ENCODE measurements at places on chromosomes 12 and 14. TPM values are rescaled to one million over a fixed set of nuclear protein-coding genes. Genes with fewer than 3 reads are reported as not detected.
A peak's percentile ranks its signal among the peaks of the same experiment; 100 is the strongest.

- DNase-seq, result no peak
These were observed 4.4 kb downstream of the IPO8 start for GRCh38 chr12:30691122-30691879.

CLEC4C gene
- total RNA-seq, result not detected

SUSD6 gene
- total RNA-seq, result 40.0 TPM

B4GALNT1 gene
- 0.99 TPM for total RNA-seq

DNA sequence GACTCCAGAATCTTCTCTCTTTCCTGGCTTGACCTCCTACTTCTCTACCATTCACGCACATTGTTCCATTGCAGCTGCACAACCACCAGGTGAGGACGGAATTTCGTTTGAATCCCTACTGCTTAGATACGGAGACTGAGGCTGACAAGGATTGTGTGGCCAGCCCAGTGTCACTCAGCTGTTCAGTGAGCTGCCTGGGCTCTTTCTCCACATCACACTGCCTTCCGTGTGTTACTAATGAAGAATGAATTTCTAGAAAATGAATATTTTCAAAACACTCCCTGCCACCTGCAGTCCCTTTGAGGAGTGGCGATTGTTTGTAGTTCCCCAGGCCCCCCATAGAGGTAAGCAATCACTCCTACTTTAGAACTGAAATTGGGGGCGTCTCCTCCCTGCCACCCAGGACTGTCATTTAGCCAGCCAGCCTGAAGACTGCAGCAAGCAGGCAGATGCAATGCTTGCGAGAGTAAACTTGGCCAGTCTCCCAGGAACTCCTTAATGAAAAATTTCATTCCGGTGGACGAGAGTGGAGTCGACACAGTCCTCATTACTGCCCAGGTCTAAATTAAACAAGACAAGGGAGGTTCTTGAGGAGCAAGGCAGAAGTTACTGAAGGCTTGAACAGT lies 239.7 kb downstream of the SLC41A2 start:
- DNase-seq, result no peak

- DNase-seq, result no peak
These were observed 97.3 kb downstream of the ESR2 start for GRCh38 chr14:64196814-64197411.

ATP2A2 gene
- total RNA-seq, result 130 TPM

DNA sequence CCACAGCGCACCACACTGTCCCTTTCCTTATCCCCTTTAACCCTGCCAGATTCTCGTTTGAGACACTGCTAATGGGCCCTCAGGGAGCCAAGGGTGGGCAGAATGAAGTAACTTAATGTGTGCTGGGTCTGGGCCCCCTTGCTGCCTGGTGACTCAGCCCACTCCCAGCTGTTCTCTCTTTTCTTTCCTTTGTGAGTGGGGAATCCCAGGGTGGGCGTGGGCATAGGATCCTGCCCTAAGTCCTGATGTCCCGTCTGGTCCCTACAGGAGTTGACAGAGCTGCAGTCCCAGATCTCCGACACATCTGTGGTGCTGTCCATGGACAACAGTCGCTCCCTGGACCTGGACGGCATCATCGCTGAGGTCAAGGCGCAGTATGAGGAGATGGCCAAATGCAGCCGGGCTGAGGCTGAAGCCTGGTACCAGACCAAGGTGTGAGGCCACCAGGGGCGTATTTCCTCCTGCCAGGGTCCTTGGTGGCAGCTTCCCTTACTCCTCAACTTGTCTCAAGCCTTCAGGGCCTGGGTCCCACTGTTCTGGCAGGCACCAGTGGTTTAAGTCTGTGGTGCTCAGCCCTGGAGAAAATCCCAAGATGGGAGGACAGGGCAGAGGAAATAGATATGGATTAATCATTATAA lies 8.3 kb downstream of the KRT7 start:
- DNase-seq, result no peak

GRCh38 chr12:20798554-20798953 lies 12.0 kb upstream of the SLCO1B3 start:
- DNase-seq, result no peak

GRCh38 chr12:108594-108993 lies 42.0 kb downstream of the IQSEC3 start:
- DNase-seq, result no peak

DNA sequence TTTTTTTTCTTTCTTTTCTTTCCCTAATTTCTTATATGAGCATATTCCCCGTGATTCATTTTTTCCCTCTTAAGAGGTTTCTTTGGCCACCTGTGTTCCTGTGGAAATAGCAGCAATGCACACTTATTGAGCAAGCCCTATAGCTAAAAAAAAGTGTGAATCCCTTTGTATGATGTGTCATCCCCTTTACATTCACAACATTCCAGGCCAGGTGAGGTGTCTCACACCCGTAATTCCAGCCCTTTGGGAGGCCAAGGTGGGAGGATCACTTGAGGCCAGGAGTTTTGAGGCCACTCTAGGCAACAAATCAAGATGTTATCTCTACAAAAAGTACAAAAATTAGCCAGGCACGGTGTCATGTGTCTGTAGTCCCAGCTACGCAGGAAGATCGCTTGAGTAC lies 700.4 kb upstream of the TBX3 start:
- no peak for DNase-seq

DNA sequence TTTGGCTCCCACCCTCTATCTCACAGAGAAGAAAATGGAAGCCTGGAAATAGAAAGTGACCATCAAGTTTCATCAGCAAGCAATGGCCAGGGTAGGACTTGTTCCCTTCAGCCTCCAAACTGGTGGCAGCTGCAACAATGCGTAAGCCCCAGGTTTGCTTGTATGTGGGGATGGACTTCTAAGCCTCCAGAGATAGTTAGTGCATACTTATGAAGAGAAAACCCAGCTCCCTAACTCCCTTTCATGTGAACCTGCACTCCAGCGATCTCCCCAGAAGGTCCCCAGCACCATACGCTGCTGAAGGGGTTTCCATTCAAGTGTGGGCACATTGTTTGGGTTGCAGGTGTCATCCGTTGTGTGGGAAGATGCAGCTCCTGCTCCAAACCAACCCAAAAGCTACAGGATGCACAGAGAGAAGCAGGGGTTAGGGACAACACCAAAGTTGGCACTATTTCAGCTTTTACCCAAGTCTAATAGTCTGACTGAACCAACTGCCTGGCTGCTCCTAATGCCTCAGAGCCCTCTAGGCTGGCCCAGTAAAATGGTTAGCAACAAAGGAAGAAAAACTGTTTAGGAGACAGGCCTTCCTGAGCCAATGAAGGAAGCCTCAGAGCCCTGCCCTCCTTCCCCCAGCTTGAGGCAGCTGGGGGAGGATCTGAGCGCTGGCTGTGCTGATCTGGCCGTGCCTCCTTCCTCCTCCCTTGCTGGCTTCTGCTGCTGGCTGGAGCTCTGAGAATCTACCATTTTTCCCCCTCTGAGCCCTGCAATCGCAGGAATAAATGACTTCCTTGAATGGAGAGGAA lies 12.3 kb downstream of the ZFP36L1 start:
- peak; percentile 73 for DNase-seq

- DNase-seq, result no peak
These were observed 215.2 kb upstream of the SSTR1 start for GRCh38 chr14:37992499-37992898.

DNA sequence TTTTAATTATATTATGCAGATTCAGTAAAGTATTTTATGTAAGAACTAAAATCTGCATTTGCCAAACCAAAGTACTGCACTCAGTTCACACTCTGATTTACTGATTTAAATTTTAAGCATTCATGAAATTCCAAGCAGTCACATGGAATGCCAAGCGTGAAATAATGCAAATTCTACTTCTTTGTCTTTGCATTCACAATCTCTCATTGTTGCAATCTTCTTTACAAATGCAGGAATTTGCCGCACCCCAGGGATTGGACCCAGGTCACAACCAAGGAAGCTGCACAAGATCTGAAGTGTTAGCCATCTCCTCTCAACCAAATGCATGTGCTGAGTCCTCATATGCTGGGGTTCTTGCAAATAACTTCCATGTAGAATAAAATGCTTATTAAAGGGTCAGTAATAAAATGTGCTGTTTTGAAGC lies 71.9 kb downstream of the TUNAR start:
- no peak for DNase-seq

DNA sequence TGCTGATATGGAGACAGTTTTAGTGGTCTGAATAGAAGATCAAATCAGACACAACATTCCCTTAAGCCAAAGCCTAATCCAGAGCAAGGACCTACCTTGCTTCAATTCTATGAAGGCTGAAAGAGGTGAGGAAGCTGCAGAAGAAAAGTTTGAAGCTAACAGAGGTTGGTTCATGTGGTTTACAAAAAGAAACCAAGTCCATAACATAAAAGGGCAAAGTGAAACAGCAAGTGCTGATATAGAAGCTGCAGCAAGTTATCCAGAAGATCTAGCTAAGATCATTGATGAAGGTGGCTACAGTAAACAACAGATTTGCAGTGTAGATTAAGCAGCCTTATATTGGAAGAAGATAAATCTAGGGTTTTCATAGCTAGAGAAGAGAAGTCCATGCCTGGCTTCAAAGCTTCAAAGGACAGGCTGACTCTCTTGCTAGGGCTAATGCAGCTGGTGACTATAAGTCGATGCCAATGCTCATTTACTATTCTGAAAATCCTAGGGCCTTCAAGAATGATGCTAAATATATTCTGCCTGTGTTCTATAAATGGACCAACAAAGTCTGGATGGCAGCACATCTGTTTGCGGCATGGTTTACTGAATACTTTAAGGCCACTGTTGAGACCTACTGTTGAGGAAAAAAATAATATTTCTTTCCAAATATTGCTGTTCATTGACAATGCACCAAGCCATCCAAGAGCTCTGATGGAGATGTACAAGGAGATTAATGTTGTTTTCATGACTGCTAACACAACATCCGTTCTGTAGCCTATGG lies 361.0 kb downstream of the DPF3 start:
- DNase-seq, result no peak

TNS2 gene
- 1.4 TPM for total RNA-seq

GRCh38 chr12:10268037-10268436 lies 39.6 kb upstream of the KLRD1 start:
- DNase-seq, result no peak

DNA sequence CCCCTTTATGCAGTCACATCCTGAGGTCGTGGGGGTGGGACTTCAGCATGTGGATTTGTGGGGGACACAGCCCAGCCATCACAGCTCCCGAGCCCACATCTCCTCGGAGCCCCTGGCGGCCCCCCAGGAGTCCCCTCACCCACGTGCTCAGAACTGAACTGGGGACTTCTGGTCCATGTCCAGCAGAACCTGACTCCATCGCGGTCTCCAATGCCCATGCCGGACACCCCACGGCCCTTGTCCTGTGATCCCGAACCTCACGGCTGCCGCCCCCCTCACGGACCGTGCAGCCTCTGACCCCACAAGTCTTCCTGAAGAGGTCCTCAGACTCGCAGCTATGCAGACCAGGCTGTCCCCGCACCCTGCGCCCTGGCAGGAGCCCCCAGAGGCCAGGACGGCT lies 13.5 kb upstream of the FBRSL1 start:
- no peak for DNase-seq

- DNase-seq, result no peak
These were observed 23.2 kb downstream of the GPR137C start for GRCh38 chr14:52575858-52576257.

DNA sequence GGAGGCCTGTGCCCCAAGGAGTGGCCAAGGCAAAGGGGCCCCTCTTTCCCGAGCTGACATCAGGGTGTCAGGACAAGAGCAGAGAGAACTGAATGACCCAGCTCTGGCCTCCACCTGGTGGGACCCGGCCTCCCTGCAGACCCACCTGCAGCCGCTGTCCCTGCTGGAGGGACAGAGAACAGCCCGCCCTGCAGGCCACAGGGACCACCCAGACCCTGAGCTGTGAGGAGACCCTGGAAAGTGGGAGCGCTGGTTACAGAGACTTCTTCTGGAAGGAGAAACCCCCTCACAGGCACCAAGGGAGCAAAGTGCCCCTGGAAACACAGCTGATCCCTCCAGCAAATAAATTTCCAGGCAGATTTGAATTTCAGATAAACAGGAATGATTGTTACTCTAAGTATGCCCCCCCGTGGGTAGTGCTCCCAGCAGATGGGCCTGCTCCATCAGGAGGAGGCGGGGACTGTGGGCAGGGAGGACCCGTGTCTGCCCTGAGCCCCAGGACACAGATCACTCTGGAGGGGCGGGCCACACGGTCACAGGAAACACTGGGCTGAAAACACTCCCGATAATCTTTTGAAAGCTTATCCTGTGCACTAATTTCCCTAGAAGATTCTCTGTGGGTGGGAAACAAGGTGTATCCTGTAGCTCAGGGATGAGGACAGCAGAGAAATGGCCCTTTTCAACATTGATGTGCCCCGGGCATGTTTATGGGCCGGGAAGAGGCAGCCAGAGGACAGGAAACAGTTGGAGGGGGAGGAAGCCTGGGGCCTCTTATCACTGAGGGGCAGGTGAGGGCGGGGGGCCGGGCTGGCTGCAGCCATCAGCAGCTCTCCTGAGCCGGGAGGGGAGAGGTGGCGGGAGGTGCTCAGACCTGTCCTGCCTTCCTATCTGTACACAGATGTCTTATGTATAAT lies 276.0 kb downstream of the ADGRD1 start:
- no peak for DNase-seq

SYT10 gene
- total RNA-seq, result not detected

GRCh38 chr12:34151019-34151418 lies 128.7 kb downstream of the ALG10 start:
- no peak for DNase-seq

DNA sequence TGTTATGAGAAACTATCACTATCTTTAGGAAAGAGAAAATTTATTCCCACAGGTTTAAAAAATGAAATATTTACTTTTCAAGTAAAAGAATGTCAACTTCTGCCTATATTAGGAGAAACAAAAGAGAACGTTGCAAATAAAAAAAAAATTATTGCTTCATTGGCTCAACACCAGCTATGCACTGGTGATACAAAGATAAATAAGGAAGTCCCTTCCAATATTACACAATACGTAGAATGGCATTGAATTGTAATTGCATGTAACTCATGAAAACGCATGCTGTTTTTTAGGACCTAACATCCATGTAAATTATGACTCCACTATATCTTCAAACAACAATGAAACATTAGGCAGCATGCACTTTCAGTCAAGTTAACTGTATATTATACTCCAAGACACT lies 56.4 kb upstream of the RERGL start:
- no peak for DNase-seq

DNA sequence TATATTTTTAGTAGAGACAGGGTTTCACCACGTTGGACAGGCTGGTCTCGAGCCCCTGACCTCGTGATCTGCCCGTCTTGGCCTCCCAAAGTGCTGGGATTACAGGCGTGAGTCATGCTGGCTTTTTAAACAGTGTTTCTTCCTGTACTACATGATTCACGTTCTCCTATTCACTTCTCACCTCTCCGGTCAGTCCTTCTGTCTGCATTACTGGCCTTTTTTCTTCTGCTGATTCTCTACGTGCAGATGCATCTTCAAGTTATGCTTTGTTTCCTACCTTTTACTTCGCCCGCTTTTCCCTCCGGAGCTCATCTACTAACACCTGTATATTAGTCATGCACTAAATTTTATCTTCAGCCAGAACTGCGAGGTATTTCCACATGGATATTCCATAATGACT lies 296.2 kb upstream of the FLRT2 start:
- no peak for DNase-seq

- no peak for DNase-seq
These were observed 75.4 kb downstream of the CCDC92 start for GRCh38 chr12:123897221-123897620.

Data from activated CD8-positive, alpha-beta T cell treated with anti-CD3 and anti-CD28 coated beads, Interleukin-2, amount 10 ng/mL, durations not matched to agents 7 days and 5 days (primary cell).